ENCODE measurements at places on chromosomes 4 and X.

DNA sequence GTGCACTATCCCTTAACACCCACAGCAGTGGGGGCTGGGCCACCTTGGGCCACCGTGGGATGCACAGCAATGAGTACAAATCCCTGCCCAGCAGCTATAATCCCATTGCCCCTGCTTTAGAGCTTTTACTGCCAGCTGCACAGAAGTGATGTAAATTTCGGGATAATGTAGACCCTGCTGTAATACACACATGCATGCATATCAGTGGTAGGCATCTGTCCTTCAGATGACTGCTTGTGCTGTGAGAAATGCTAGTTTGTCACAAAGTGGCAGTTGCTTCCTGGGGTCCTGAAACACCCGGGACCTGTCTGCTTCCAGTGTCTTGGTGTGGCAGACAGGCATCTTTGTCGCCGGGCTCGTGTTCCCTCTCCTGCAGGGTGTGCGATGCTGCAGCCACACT, 14.1 kb downstream of the NSG1 start:
- DNase-seq = no peak

- no peak for DNase-seq
These were observed 209.5 kb upstream of the PPP3CA start for GRCh38 chr4:101556842-101557241.

DNA sequence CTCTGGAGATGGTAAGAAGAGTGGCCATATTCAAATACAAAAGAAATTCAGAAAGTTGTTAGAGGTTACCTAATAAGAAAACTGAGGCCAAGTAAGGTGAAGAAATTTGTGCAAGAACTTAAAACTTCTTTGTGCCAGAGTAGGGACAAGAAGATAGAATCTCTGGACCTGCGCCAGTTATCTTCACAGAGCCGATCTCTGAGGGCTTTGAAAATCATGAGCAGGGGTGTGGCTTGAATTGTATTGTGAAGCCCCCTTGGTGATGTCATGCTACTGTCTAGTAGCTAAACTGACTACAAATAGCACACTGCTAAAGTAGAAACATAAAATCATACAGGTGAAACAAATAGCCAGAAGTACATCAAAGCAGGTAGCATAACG, 184.6 kb downstream of the UGT8 start:
- DNase-seq = no peak

GRCh38 chr4:62387808-62388207, 1187.7 kb downstream of the ADGRL3 start:
- DNase-seq = no peak

DNA sequence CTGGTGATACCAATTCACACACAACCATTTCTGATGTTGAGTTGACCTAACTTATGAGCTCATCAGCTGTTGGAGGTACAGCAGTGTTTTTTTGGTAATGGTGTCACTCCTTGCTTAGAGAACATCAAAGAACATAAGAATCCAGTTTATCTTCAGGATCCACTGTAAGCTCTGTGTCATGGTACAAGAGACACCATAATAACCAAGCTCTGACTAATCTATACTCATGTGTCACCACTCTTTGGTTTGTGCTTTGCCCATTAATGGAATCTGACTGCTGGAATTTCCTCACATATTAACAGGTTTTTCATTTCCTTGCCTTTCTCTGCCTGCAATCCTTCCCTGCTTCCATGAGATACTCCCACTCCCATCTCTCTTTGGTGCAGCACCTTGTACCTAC, 735.1 kb upstream of the LCORL start:
- DNase-seq = no peak

GRCh38 chrX:23756165-23756564, 13.1 kb upstream of the ACOT9 start:
- no peak for DNase-seq

GRCh38 chr4:2937146-2937857, 25.9 kb downstream of the NOP14 start:
- no peak for DNase-seq

DNA sequence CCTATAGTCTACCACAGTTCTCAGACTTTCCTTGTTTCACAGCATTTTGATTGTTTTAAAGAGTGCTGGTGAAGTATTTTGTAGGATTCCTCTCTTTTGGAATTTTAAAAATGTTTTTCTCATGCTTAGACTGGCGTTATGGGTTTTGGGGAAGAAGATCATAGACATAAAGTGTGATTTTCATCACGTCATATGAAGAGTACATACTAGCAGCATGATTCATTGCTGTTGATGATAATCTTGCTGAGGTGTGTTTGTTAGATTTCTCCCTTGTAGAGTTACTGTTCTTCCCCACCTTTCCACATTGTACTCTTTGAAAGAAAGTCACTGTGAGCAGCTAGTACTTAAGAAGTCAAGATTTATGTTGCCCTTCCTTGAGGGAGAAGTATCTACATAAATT, 396.1 kb upstream of the GNPDA2 start:
- DNase-seq = no peak

DNA sequence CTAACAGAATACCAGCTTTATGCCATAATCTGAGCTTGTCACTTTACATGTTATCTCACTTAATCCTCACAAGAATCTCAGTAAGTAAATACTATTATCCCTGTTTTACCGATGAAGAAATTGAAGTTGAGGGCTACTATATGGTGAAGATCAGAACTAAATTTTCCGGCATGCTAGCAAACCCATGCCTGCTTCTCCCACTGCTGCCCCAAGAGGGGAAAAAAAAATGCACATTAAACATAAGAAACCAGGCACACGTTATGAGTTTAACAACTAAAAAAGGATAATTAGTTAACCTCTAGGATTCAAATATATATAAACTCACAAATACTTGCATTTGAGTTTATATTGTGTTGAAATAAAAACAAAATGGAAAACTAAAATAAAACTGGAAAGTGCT, 10.8 kb downstream of the SLC10A7 start:
- DNase-seq = no peak

DNA sequence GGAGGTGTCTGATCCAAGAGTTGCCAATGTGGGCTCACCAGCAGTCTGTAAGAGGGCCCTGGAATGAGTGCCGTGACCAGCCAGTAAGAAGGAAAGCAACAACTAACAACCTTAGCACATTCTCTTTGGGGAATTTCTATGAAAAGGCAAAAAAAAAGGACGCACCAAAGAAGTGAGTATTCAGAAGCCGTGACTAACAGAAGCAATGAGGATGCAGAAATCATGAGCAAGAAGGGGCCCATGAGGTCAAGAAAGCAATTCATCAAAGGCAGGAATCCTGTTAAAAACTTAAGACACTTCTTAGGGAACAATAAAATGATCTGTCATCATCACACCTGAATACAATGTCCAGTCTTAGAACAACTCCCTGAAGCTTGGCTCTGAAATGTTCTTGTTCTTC, 260.5 kb downstream of the RAPGEF2 start:
- no peak for DNase-seq
